ENCODE measurements at places on chromosomes 16 and 17.

GRCh38 chr17:67779098-67779672 lies 46.1 kb upstream of the BPTF start:
- peak; percentile 74 for DNase-seq

DNA sequence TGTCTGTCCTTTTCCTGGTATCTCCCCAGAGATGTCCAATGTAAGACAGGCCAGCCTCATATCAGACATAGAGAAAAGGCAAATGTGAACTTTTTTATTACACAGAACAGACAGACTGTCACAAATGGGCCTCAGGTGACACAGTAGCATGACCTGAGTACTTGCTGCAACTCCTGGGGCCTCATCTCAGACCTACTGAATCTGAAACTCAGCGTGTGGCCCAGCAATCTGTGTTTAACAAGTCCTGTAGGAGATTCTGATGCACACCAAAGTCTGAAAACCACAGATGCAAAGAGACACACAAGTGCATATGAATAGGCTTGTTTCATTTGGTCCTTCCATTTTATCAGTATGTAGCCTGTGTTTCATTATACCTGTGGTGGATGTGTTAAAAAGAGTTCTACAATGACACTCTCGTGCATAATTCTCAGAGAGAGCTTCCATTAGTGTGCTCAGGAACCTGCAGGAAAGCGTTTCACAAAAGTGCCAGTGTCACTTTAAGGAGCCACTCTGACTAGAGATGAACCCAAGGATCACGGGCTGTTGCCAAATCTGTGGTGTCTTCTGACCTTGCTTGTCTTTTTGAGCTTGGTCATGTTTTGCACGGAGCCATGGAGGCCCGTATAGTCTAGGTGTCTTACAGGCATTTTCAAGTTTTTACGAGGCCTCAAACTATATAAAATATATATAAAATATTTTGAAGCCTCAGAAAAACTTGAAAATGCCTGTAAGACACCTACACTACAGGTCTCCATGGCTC lies 33.8 kb upstream of the NF1 start:
- DNase-seq: no peak

DNA sequence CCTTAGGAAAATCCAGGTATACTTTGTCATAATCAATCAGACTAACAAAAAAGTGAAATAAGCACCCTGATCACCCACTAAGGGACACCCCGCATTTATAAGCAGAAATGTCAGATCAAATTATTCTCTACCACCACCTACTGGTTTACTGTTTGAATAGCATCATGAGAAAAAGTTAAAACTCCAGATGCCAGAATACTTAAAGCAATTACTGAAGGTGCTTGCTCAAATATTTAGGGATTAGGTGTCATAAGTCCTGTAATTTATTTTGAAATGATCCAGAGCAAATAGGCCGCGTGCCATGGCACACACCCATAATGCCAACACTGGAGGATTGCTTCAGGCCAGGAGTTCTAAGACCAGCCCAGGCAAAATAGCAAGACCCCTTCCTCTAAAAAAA lies 2.3 kb downstream of the TOP2A start:
- DNase-seq: no peak

- no peak for DNase-seq
Measured at GRCh38 chr16:539901-540530, 12.5 kb downstream of the CAPN15 start.

DNA sequence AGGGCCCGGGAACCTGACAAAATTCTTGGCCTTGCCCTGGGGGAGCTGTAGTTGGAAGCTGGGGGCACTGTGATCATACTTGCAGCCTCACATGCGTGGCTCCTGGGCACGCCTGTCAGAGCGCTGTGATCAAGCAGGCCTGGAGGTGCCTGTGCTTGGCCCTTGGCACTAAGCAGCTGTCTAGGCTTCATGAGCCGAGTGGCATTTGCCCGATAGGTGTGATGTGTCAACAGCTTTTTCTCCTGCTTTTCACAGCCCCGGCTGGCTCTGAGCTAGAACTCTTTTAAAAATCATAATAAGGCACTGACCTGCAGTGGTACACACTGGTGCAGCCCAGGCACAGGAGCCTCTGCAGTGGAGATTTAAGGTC lies 113.8 kb downstream of the SOCS1 start:
- no peak for DNase-seq

- DNase-seq: peak; percentile 19
Measured at GRCh38 chr17:44794851-44795413, 35.2 kb downstream of the GJC1 start.

GRCh38 chr16:14629612-14629918 lies 495 bp downstream of the PARN start:
- no peak for DNase-seq

DNA sequence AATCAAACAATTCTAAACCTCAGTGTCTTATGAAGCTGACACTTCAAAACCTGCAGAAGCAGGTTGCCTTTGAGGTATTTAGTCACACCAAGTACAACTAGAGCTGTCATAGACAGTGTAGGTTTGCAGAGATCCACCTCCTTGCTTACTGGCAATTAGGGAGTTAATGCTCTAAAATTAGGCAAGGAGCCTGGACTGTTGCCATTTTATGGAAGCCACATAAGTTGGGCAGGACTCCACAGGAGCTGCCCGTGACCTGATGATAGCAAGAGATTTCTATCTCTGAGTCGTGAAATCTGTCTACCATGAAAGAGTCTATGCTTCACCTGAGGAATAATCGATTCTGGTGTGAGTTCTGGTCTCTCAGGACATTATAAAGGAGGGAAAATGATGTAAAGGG lies 8.9 kb downstream of the EME1 start:
- no peak for DNase-seq

DNA sequence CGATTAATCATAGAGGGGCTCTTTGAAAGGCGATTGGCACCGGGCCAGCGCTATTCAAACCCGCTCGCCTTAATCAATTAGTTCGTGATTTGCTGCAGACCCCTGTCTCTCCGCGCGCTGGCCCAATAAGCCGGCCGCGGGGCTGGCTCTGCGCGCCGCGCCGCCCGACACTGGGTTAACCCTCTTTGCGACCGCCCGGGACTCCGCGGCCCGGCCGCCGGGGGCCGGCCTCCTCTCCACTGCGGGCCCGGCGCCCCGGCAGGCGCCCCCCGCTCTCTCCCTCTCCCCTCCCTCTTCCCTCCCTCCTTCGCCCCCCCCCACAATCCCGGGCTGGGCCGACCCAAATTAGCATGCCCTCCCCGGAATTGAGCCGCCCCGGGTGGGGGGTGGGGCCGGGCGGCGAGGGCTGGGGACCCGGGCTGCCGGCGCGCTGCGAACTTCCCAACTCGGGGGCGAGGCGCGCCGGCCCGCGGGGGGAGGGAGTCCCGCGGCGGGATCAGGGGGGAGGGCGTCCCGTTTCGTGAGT lies 428 bp upstream of the SALL1 start:
- DNase-seq: no peak

DNA sequence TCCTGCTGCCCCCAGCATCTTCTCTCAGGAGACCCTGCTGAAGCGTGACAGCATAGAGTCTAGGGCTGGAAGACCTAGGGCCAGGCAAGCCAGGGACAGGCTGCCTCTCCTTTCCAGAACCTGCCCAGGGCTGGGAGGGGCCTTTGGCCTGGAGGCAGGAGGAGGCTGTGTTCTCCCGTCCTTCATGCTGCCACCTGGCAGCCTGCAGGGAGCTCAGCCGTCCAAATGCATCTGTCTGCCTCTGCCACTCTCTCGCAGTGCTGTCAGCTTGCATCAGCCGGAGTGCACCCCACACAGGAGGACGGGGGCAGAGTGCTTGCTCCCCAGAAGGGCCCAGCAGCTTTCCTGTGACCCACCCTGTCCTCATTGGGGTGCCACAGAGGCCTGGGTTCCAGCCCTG lies 31.3 kb downstream of the ARHGAP23 start:
- no peak for DNase-seq

DNA sequence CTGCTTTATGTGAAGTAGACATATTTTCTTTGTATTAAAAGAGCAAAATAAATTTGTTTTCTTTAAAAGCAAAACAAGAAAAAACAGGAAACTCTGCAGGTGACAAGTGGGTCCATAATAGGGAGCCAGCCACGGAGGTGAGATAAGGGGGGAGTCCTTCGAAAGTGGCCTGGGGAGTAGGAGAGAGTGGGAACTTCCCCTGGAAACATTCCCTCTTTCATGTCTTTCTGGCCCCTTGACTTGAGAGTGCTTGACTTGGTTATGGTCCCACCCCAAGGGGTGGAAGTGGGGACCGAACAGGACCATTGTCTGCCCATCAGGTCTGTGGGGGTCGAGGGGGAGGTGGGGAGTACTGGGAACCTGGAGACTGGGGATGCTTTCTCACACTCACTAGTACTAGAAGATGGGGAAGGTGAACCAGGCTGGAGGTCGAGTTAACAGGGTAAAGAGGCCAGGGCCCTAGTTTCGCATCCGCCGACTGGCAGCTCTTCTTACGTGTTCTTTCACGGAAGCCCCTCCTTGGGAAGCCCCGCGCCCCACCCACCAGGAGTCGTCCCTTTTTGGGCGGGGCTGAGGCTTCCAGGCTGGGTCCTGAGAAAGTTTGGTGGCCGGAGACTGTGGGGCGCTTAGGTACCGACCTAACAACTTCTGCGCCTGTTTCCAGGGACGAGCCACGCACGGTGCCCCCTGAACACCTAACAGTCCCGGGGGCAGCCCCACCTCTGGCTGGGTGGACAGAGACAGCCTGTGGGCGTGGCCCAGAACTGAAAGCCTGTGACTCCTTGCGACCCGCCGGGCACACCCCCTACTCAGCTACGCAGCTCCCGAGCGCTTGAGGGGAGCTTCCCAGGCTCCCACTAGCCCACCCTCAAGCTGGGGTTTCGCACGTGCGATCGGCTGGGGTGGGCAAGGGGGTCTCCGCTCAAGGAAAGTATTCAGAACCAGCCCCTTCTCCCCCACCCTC lies 790 bp downstream of the TRADD start:
- peak; percentile 93 for DNase-seq

GRCh38 chr17:16947470-16947869 lies 24.4 kb downstream of the TNFRSF13B start:
- no peak for DNase-seq

GRCh38 chr17:61402978-61403800 lies 3.5 kb downstream of the TBX2 start:
- DNase-seq: peak; percentile 66

DNA sequence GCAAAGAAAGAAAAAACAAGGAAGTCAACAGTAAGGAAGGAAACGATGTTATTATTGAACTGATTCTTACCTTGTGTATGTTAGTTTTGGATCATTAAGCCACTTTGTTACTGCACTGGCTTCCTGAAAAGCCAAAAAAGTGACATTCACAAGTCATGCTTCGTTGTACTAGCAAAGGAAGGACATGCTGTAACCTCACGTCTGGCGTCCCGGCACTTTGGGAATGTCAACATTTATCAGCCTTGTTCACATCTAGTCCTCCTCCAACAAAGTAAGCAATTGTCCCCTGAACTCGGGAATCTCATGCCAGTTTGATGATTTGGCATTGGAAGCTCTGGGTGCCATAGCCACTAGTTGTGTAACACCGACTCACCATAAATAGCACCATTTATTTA lies 731 bp upstream of the MKS1 start:
- DNase-seq: no peak

DNA sequence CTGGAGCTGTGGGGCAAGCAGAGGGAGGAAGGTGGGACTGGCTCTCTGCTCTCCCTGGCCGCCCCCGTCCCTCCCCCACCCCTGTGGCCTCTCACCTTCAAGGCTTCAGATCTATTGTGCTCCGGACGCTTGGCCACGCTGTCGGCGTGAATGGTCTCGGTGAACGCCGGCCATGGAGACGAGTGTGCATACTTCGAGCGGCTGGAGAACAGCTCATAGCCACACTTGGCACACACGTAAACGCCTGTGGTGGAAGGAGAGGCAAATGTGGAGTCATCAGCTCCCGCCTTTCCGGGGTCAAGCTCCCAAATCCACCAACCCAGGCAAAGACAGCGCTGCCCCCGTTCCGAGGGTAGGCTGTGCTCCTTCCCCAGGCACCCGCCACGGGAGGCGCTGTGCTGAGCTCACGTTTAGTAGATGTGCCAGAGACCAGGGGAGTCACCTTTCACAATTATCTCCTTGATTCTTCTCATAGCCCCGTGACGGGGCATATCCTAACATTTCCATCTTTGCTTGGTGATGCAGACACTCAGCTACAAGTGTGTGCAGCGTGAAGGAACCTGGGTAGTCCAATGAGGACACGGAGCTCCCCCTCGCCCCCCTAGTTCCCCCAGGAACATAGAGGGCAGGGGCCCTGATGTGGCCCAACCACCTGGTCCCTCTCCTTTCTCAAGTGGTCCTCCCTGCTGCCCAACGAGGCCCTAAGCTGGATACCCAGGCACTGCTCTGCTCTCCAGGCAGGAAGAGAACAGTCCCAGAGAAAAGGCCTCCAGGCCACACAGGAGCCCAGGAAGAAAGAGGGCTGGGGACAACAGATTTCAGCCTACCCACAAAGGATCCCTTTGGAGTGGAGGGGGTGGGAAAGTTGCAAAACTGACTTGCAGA lies 1.6 kb downstream of the MSRB1 start:
- DNase-seq: no peak

DNA sequence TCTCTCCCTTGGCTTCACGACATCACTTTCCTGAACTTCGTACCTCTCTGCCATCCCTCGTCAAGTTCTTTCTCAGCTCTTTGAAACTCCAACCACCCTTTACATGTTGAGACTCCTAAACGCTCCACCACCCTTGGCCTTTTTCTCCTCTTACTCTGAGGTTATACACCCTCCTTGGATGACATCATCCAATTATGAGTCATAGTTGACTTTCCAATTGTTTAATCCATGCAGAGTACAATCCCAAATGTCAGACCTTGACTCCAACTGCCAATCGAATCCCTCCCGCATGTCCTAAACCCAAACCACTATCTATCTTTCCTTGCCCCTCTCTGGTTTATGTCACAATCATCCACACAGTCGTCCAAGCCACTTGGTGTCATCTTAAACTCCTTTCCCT lies 18.4 kb upstream of the C16orf82 start:
- no peak for DNase-seq

GRCh38 chr17:77145612-77146245 lies 5.0 kb downstream of the SEC14L1 start:
- DNase-seq: peak; percentile 81

GRCh38 chr16:7624871-7625766 lies 292.5 kb downstream of the RBFOX1 start:
- DNase-seq: no peak

- DNase-seq: no peak
Measured at GRCh38 chr17:74758848-74759168, 10.4 kb downstream of the NHERF1 start.

DNA sequence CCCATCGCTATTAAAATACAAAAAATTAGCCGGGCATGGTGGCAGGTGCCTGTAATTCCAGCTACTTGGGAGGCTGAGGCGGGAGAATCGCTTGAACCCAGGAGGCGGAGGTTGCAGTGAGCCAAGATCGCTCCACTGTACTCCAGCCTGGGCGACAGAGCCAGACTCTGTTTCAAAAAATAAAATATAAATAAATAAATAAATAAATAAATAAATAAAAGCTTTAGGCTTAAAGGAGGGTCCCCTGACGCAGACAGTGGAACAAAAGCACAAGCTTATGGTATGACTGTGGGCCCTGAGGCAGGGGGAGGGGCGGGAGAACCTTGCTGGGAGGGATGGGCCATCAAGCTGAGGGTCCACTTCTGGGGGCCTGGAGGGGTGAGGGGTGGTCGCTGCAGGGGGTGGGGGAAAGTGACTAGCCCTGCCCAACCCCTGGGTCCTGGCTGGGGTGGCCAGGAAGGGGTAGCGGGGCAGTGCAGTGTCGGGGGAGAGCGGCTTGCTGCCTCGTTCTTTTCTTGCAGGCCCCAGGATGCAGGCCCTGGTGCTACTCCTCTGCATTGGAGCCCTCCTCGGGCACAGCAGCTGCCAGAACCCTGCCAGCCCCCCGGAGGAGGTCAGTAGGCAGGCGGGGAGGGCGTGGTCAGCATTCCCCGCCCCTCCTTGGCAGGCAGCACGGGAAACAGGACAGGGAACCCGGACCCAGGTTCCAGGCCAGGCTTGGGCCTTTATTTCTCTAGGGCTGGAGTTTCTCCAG lies 4.7 kb downstream of the SERPINF1 start:
- no peak for DNase-seq

GRCh38 chr16:85891776-85892166 lies 7.2 kb upstream of the IRF8 start:
- DNase-seq: no peak
